ENCODE measurements at places on chromosomes 7 and 10.

DNA sequence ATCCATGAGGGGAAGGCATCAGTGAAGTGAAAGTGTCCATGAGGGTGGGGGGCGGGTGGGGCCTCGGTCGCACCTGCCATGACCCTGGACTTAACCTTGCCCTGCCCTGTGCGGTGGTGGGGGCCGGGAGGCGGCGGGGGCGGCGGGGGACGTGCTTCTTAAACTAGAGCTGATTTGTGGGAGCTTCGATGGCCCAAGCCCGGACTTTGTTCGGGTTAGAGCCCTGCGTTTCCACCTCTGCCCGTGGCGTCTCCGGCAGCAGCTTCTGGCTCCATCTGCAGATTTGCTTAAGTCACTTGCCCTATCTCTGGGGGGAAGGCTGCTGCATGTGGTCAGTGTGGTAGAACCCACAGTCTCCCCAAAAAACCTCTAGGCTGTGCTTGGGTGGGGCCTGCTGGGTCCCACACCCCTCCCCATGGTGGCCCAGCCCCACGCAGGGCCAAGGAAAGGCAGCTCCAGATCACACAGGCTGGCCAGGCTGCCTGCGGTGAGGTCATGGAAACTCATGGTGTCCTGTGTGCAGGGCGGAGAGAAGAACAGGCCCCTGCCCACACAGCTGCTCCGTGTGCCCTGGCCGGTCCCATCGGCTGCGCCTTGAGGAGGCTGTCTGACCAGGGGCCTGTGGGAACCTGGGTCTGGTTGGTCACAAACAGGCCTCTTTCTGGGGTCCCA lies 93.2 kb downstream of the INPP5A start:
- DNase-seq, result no peak

DNA sequence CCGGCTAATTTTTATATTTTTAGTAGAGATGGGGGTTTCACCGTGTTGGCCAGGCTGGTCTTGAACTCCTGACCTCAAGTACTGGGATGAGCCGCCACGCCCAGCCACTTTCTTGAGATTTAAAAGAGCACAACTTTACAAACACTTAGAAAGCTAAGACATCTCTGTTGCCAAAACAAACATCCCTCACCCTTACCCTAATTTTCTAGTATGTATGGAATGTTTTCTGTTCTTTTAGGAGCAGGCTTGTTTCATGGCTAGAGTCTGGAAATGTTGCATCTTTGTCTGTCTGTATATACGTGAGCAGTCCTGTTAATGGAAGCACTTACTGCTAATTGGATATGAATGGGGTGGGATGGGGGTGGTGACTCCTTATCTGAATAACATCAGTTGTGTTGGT lies 2.9 kb downstream of the OLAH start:
- no peak for DNase-seq

- no peak for DNase-seq
Observed at GRCh38 chr7:83267141-83267631, 104.5 kb upstream of the PCLO start.

GRCh38 chr10:44465401-44466115 lies 80.7 kb upstream of the CXCL12 start:
- no peak for DNase-seq

- no peak for DNase-seq
Observed at GRCh38 chr10:98295907-98296306, 27.9 kb upstream of the LOXL4 start.

DNA sequence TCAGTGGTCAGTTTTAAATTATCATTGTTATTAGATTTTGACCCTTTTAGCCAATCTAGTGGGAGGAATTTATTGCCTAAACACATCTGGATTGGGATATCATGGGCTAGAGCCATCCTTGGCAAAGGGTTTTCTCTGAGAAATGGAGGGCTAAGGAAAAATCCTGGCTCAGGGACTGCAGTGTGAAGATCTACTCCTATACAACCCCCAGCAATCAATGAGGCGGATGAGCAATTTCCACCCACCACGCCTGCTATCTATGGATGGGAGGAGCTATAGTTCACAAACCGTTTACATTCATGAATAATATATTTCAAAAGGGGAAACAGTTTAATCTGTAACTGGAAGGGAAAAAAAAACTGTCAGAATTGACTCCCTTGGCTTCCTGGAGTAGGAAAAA lies 2.7 kb downstream of the CAV1 start:
- no peak for DNase-seq

GRCh38 chr7:34761627-34762026 lies 103.6 kb downstream of the NPSR1 start:
- no peak for DNase-seq

DNA sequence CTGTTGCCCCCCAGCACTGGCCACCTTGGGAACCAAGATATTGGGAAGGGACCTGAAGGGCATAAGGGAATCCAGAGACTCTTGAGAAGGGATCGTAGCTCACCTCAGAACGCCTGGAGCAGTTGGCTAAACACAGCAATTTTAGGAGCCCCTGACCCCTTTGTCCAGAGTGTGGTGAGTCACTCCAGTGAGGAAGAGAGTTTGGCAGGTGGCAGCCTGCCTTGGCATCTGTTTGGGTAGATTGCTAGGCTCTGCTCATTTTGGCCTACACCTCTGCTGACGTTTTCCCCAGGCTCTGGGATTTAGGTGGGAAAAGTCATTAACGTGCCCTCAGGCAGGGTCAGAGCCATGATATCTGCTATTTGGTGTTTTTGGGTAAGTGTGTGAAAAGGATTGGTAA lies 100.6 kb downstream of the GRB10 start:
- no peak for DNase-seq

DNA sequence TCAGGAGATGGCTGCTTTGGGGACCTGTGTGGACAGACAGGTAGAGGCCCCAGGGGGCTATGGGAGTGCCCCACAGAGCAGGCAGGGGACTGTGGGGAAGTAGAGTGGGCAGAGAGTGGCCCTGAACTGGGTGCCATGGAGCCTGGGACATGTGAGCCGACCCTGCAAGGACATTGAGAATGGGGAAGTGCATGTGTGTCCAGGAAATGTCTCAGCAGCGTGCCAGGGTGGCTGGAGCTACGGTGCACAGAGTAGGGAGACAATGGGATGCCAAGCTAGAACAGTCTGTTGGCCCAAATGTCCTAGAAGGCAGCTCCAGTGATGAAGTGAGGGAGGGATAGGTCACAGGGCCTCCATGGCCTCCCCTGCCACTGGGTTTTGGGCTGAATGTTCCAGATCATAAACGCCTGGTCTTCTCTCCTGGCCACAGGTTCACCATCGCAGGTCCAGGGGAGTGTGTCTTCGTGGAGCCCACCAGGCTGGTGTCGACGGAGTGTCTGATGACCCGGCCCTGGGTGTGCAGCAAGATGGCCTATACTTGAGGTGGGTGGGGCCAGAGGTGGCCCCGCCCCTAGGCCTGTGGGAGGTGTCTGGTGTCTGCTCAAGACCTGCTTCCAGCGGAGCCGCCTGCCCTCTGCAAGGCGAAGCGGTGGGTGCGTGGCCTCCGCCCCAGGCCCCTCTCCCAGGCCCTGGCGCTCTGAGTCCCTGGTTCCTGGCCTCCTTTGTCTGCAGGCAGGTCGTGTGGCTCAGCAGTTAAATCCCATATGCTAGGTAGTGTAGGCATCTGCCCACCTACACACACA lies 20.5 kb downstream of the CLEC2L start:
- no peak for DNase-seq

GRCh38 chr10:121566755-121567154 lies 31.5 kb downstream of the FGFR2 start:
- no peak for DNase-seq

DNA sequence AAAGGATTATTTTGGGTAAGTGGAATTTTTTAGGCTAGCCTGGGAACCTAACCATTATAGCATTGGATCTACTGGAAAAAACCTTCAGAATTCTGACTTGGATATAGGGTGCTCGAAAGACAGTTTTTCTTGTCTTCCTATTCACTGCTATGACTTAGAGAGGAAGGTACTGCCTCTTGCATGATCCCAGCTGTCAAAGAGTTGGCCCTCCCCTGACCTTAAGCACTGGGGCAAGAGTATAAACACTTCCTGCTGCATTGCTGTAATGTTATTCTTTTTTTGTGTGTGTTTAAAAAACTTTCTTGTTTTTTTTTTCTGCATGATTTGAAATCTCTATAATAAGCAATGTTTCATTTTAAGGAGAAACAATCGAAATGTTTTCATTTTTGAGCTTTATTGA lies 113.0 kb downstream of the LRMDA start:
- no peak for DNase-seq

GRCh38 chr10:96685306-96685705 lies 35.0 kb downstream of the PIK3AP1 start:
- no peak for DNase-seq

DNA sequence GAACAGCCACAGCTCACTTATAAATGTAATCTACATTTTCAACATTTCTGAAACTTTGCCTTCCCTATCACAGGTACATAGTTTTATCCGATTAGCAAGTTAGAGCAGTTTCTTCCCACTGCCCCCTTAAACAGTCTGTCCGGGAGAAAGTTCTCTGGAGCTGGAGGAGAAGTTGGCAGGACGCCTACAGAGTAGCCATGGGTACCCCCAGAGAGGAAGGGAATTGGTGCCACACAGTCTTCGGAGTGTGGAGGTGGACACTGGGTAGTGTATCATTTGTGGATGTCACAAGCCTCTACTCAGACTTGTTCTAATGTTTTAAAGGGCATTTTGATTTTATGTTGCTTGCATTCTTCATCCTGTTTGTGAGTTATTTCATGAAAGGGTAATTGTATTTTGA lies 39.0 kb downstream of the TAF3 start:
- no peak for DNase-seq

GRCh38 chr7:132759482-132760243 lies 183.4 kb upstream of the PLXNA4 start:
- DNase-seq, result no peak

DNA sequence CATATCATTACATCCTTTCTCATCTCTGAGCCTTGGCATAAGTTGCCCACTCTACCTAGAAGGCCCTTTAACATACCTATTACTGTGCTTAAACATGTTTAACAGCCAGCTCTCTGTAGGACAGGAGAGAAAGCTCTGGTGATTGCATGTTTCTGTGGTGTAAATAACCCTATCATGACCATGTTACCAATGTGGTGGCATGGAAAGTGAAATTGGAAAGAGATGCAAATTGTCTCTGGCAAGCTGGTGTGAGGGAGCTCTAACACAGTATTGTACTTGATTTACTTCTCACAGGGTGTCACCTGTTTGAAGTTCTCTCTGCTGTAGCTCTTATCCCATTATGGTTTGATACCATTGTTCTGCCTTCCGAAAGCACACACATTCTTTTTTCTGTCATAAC lies 231.8 kb upstream of the DKK1 start:
- no peak for DNase-seq

DNA sequence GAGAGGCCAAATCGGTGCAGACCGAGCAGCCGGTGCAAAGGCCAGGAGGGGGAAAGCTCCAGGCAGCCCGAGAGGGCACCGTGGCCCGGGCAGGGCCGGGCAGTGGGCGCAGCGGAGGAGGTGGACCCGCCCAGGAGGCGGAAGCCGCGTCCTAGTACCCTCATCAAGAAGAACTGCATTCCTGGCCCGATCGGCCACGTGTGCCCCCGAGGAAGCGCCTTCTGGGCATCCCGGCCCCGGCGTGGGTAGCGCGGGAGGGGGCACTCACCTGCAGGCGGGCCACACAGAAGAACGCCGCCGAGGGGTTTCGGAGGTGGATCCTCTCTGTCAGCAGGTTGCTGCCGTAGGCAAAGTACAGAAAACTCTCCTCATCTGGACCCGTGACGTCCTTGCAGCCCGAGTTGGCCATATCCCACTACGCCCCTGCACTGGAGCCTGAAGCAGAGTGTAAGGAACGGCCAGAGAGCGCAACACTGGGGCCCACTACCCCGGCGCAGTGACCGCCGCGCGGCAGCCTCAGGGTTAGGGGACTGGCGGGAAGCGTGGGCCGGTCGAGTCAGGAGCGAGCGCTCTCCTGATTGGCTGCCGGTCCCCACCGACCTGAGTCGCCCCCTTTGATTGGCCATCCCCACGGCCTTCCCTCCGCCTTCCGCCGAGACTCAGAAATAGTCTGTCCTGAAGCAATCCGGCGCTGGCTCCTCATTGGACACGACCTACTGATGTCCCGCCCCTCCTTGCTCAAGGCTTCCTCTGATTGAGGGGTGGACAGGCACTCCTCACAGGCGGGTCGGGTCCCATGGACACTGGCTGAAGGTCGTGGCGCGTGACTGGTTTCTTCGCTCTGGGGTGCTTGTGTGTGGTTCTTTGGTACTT lies at the start of gene GGCT:
Gene GGCT (minus strand): TSS at position 529 of the 873 bp plus-strand sequence. CDS start 120 bp downstream, at position 409.
- peak; percentile 90 for DNase-seq

- DNase-seq, result no peak
Observed at GRCh38 chr10:2927958-2928840, 139.1 kb upstream of the PFKP start.

DNA sequence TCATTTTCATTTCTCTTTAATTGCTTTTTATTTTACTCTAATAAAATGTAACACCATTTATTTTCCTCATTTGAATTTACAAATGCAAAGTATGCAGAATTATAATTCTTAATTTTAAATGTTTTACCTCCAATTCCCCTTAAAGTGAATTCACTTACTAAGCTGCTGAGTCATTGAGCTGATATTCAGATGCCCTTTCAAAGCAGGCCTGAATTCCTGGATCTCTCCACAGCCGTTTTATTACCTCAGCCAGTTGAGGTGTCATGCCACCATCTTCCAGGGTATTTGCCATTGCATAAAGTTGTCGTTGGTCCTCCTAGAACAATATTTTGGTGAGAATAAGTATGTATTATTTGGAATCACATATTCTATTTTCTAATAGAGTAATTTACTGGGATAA lies 33.2 kb downstream of the GNAT3 start:
- DNase-seq, result no peak

DNA sequence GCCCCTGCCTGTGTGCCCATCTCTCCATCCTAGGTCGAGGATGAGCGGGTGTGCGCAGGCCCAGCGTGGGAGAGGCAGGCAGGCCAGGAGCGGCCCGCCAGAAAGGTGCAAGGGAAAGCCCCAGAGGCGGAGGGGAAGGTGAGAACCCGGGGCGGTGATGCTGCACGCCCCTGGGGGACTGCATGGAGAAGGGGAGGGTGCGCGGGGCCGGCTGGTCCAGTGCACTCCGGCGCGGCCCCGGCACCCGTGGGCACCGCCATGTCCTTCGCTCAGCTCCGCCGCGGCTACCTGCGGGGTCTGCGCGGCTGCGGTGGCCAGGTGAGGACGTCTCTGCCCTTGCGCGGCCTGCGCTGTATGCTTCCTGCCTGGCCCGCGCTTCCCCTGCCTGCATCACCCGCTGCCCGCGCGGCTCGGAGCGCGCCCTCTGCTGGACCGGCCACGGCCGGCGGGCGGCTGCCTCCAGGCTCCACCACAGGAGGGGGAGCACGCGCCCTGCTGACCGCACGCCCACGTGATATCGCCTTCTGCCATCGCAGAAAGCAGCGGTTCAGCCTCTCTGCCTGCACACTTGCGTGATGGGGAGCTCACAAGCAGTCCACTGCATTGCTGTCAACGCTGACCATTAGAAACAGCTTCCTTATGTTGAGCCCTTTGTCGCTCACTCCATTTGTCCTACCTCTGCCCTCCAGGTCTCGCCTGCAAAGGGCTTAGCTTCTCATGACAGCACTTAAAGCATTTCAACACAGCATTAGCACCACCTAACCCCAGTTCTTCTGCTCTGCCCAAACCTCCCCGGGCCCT lies 73.9 kb downstream of the CXCL12 start:
- peak; percentile 28 for DNase-seq

GRCh38 chr7:923108-924041 lies 31.1 kb downstream of the ADAP1 start:
- peak; percentile 82 for DNase-seq

GRCh38 chr10:73998929-73999691 lies 1.2 kb downstream of the VCL start:
- DNase-seq, result no peak
